ENCODE measurements at places on chromosomes 2 and 18.

DNA sequence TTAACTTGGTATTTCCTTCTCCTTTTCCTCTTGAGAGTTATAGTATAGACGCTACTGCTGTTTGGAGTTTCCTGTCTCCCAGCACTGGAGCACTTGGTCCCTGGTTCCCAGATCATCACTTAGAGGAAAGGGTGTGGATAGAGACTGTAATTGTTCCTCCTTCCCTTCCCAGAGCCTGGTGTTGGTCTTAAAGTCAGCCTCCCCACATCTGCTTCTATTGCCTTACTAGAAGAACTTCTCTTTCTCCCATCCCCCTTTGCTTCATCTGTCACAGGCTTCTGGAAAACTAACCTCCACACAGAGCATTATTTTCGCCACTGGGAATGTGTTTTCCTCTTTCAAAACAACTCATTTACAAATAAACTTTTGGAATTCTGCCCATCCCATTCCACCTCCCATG lies 131.0 kb downstream of the CCDC85A start:
- no peak for DNase-seq

DNA sequence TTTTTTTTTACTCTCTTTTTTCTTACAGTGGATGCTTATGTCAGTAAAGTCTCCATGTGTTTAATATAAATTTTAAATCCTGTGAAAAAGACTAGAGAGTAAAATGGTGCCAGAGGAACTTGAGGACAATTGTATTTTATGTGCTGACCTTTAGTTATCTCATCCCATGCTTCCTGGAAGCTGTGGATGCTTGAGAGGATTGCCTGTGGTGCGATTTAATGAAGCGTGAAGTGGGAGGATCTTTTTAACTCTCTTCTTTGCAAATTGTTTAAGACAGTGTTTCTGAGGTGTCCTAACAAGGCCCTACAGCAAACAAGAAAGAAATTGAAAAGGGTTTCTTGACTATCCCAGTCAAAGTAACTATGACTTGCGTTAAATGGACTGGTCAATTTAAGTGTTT lies 84.2 kb downstream of the DTNA start:
- DNase-seq, result no peak

- DNase-seq, result no peak
Observed at GRCh38 chr18:59706499-59706898, 9.3 kb upstream of the CCBE1 start.

GRCh38 chr2:63790906-63791305 lies 50.8 kb upstream of the UGP2 start:
- peak; percentile 94 for DNase-seq

DNA sequence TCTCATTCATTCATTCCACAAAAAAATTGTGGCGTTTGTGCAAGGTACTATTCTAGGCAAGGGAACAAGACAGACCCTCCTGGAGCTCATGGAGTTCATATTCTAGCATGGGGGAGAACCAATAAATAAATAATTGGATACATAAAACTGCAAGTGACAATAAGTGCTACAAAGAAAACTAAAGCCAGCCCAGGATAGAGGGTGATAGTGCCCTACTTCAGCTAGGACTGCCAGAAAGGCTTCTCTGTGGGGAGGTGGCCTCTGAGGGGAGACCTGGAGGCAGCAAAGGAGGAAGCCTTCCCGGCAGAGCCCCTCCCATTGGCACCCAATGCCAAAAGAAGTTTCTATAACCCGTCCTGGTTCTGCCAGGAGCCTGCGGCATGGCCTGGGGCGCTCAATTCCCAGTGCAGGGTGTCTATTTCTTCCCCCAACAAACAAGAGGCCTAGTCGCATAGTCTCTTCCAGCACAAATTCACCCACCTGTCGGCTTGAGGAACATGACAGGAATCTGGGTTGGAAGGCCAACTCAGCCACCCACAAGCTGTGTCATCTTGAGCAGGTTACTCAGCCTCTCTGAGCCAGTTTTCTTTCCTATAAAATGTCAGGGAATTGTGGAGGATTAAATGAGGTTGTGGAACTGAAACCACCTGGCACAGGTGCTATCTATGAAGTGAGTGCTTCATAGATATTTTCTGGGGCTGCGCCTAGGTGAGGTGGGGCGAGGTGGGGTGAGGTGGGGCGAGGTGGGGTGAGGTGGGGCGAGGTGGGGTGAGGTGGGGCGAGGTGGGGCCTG lies 94.3 kb downstream of the ZFP36L2 start:
- no peak for DNase-seq

GRCh38 chr2:190158798-190159434 lies 96.4 kb upstream of the MSTN start:
- DNase-seq, result no peak

- no peak for DNase-seq
Observed at GRCh38 chr2:16382451-16382850, 283.2 kb downstream of the CYRIA start.

DNA sequence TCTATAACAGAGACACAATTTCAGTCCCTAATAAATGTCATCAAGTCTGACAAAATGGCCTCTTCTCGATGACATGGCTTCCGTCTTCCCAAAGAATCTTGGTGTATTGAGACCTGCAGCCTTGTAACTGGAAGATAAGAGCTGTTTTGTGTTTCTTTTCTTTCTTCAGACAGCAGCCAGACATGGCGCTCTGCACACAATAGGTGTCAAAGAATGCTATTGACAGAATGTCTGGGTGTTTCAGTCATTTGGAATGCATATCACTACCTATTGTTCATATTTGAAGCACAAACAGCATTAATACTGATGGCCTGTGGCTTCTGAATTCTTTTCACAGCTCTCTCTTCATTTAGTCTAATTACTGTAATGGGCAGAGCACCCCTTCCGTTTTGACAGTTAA lies 344.8 kb downstream of the RPRM start:
- DNase-seq, result no peak

DNA sequence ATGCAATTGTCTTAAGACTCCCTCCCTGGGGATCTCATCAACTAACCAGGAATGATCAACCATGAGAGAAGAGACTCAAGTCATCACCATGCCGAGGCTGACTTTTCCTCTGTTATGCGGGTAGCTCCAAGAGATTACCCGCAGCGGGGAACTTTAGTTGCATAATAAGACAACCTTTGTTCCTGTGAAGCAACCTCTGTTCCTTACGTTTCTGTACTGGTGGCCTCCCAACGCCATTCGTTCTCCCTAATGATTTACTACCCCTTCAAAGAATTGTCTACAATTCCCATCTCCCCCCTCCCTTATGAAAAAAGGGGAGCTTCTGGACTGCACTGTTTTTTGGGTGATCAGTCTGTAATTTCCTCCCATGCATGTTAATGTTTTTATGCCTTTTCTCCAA lies 66.1 kb upstream of the LRPPRC start:
- DNase-seq, result no peak

DNA sequence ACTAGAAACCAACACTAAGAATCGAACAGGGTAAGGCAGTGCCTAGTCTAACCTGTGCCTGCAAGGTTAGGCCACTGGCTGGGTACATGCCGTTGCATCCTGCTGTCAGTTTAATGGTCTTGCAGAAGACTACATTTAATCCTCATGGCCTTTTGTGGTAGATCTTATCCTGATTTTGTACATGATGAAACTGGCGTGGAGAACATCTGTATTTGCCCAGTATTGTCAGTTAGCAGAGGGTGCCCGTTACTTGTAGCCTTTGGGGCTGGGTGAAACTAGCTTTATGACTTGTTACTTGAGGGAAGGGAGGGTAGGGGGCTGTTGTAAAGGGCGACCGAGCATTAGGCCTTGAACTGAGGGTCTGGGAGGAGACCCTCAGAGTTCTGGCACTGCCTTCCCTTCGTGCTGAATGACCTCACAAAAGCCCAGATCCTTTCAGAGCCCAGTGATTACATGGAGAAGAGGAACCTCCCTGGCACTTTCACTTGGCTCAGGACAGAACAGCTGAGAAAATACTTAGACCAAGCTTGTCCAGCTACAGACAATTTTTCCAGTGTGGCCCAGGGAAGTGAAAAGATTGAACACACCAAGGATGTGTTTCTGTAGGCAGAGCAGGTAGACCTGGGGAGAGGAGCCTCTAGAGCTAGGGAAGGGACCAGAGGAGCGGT lies 19.5 kb downstream of the SLC20A1 start:
- DNase-seq, result no peak

DNA sequence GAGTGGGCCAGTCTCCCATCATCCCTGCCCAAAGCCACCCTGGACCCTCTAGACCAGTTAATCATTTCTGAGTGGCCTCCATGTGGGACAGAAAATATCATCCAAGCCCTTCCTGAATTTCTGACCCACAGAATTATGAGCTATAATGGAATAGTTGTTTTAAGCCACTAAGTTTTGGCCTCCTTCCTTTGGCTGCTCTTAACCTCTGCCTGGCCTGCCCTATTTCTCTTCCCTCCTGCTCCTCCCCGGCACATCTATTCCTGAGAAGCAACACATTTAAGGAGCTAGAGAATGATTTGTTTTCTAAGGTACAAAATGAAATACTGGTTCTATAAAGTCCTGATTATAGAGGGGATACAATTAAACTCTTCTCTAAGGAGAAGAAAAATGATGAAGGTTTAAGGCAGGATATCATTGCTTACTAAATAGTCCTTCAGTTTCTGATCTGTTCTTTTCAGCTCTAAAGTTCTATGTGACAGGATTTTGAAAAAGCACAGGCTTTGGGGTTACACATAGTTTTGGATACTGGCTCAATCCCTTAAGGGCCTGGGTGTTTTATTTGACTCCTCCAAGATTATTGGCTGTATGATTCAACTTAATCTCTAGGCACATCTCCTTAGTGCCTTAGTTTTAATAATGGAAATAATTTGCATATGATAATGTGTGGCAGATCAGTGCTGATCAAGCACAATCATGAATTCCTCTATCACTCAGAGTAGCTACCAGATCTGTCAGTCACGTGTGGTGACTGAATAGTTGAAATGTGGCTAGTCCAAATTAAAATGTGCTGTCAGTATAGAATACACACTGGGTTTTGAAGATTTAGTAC lies 240.3 kb downstream of the VAPA start:
- DNase-seq, result no peak

DNA sequence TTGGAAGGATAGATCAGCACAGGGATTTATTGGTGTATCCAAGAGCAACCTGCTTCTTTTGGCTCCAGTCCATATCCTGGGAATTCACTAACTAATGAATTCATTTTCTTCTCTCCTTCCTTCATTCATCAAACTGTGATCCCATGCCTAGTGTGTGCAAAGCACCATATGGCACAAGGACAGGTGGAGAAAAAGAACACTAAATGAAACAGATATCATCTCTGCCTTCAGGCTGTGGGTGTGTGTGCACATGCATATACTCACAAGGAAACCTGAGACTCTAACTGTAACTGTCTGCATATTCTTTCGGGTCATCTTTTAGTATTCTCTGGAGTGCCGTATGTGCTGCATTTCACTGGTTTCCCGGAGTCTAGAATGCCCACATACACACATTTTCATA lies 20.2 kb downstream of the TNP1 start:
- DNase-seq, result no peak

GRCh38 chr2:67660871-67661270 lies 263.7 kb downstream of the ETAA1 start:
- DNase-seq, result no peak

GRCh38 chr2:208062113-208062512 lies 36.8 kb upstream of the PLEKHM3 start:
- DNase-seq, result peak; percentile 73

- DNase-seq, result no peak
Observed at GRCh38 chr18:66641056-66641455, 37.2 kb upstream of the CDH19 start.

DNA sequence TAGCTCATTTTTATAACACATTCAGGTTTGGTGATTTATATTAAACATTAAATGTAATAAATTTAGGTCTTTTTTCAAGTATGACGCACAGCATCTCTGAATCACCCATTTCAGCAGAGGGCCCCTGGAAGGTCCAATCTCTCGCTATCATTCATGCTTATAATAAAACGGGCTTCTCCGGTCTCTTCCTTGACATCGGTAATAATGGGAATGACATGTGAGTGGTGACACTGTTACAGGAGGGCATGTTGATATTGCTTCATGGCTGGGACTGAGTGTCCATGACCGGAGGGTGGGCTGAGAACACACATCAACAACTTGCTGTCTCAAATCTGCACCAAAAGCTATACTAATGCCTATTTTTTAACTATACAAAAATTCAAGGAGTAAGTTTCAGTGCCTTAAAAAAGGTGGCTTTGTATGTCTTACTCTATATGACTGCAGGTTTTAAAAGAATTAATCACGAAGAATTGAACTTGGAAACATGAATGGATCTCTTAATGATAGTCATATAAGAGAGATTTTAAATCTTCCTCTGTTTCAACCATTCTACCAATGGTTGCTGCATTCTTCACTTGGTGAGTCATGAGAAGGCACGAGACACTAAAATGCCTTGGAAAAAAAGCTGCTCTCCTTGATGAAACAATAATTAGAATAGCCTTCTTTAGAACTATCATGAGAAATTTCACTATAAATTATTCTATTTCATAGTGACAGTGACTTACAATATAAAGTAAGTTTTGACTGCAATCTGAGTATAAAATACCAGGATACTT lies 101.9 kb upstream of the NRP2 start:
- peak; percentile 44 for DNase-seq

DNA sequence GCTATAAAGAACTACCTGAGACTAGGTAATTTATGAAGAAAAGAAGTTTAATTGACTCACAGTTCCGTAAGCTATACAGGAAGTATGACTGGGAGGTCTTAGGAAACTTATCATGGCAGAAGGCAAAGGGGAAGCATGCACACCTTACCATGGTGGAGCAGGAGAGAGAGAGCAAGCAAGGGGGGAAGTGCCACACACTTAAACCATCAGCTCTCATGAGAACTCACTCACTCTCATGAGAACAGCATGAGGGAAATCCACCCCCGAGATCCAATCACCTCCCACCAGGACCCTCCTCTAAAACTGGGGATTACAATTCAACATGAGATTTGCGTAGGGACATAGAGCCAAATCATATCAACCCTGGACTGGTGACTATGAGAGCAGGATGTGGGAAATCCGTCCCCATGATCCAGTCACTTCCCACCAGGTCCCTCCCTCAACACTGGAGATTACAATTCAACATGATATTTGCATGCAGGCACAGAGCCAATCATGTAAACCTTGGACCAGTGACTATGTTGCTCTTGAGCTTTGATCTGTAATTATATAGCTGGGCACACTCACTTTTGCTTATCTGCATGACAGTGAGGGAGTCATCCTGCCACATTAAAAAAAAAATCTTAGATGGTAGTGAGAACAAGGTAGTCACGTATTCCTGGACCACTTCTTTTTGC lies 12.9 kb downstream of the ADAM23 start:
- DNase-seq, result no peak

- DNase-seq, result no peak
Observed at GRCh38 chr2:61434314-61434713, 36.6 kb downstream of the USP34 start.

DNA sequence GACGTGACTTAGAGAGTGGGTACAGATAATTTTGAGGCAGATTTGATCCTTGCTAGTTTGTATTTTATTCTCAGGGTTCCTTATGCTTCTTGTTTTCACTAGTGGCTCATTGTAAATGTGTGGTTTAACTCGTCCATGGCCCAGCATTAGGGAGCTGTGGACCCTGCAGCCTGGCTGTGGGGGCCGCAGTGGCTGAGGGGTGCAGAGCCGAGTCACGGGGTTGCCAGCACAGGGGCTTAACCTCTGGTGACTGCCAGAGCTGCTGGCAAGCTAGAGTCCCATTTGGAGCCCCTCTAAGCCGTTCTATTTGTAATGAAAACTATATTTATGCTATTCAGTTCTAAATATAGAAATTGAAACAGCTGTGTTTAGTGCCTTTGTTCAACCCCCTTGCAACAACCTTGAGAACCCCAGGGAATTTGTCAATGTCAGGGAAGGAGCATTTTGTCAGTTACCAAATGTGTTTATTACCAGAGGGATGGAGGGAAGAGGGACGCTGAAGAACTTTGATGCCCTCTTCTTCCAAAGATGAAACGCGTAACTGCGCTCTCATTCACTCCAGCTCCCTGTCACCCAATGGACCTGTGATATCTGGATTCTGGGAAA lies 269.9 kb downstream of the MYT1L start:
- no peak for DNase-seq

Measured in ELR (cell line).